ENCODE measurements at places on chromosomes 7 and 10.

DNA sequence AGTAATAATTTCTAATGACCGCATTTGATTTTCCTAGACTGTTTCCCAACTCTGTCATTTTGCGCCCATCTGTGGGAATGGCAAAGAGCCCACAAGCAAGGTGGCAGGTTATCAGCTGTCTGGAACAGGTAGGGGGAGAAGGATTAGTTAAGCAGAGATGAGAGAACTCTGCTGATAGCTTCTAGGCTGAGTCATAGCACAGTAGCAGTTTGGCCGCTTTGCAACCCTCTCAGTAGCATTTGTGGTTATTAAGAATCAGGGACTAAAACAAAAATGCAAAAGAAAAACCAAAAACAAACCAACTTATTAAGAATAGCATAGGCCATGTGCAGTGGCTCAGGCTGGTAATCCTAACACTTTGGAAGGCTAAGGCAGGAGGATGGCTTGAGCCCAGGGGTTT is 602.7 kb upstream of the SORCS1 start:
- DNase-seq = no peak

- DNase-seq = no peak
Observed at GRCh38 chr10:1532636-1533035, 204.7 kb downstream of the ADARB2 start.

- no peak for DNase-seq
Observed at GRCh38 chr10:5467634-5468255, 31.6 kb downstream of the CALML5 start.

- DNase-seq = no peak
Observed at GRCh38 chr7:74119831-74120230, 36.2 kb downstream of the LIMK1 start.

GRCh38 chr10:52895059-52895458 is 122.5 kb upstream of the MBL2 start:
- no peak for DNase-seq

- DNase-seq = no peak
Observed at GRCh38 chr10:69359148-69359547, 57.6 kb downstream of the TACR2 start.

- no peak for DNase-seq
Observed at GRCh38 chr10:43699516-43699915, 50.8 kb upstream of the ZNF32 start.

GRCh38 chr7:100137851-100138760 is 10.6 kb upstream of the LAMTOR4 start:
- DNase-seq = no peak

DNA sequence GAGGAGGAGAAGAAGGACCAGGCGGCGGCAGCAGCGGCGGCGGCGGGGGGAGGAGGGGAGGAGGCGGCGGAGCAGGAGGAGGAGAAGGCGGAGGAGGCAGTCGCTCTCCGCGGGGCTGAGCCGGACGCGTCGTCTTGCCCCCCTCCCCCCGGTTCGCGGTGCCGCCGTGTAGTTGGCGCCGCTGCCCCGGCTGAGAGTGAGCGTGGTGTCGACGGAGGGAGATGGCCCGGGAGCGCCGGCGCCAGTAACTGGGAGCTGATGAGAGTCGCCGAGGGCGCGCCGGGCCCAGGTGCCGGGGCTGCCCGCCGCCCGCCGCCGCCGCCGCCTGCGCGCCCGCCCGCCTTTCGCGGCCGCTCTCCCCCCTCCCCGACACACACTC is 257 bp downstream of the WAC start:
- DNase-seq = no peak

- DNase-seq = no peak
Observed at GRCh38 chr10:5443429-5443828, 31.1 kb downstream of the NET1 start.

DNA sequence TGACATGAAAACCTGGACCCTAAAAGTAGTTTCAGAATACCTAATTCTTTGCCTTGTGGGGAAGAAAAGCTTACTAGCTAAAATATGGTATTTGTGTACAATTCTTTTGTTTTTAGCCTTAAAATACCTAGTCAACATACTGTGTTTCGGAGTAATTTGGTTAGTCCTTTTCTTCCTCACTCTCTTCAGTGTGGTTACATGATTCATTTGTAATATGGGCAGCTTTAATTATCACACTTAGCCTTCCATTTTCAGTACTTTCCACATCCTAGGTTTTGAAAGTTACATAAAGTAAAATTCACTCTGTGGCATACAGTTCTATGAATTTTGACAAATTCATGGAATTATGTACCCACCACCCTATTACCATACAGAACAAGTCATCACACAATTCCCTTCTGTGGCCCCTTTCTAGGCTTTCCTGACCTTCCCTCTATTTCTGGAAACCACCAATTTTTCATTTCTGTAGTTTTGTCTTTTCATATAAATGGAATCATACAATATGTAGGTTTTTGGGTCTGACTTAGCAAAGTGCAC is 96.2 kb downstream of the EMX2 start:
- DNase-seq = no peak

- no peak for DNase-seq
Observed at GRCh38 chr7:73454424-73454823, 20.8 kb downstream of the FZD9 start.

DNA sequence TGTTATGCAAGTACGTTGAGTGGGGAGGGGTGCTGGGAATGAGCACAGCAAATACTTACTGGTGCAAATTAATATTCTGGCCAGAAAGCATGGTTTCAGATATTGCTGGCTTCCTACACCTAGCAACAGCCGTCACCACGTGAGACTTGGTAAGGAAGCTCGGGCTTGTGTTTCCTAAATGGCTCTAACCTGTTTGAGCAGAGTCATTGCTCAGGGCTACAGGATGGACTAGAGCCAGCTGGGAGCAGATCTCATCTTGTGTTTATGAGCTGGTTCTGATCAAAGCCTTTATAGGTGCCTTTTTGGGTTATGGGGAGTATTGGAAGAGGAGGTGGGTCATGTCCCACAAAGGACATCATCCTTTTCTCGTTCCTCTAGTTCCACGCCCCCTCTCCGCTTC is 200.3 kb downstream of the BUB3 start:
- DNase-seq = no peak

DNA sequence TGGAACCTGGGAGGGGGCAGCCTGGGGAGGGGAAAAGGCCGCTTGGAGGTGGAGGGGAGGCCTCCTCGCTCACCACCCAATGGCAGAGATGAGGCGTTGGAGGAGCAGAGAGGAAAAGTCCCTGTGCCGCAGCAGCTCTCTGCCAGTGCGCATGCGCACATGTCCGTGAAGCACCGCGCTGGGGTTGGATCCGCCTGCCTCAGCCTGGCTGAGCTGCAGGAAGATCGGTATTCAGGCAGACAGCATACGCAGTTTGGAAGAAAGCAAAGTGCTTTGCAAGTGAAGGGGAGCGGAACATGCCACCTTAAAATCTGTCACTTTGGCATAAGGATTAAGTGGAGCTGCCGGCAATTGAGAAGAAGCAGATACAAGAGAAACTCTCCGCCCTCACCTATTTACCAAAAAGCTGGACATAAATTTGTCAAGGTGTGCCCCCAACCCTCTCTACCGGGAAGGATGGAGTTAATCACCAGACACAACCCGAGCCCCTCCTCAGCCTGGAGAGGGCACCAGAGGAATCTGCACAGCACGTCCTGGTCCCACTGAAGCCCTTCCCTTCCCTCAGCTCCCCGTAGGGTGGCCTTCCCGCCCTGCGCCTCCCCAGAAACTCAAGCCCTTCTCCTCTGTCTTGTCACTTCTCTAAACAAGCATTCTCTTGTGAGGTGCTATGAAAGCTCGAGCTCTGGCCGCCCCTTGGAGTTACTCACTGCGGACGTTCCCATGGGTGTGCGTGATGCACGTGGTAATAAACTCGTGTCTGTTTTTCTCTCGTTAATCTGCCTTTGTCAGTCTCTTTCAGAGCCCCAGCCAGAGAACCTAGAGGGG is 32.2 kb upstream of the TMEM72 start:
- peak; percentile 93 for DNase-seq

DNA sequence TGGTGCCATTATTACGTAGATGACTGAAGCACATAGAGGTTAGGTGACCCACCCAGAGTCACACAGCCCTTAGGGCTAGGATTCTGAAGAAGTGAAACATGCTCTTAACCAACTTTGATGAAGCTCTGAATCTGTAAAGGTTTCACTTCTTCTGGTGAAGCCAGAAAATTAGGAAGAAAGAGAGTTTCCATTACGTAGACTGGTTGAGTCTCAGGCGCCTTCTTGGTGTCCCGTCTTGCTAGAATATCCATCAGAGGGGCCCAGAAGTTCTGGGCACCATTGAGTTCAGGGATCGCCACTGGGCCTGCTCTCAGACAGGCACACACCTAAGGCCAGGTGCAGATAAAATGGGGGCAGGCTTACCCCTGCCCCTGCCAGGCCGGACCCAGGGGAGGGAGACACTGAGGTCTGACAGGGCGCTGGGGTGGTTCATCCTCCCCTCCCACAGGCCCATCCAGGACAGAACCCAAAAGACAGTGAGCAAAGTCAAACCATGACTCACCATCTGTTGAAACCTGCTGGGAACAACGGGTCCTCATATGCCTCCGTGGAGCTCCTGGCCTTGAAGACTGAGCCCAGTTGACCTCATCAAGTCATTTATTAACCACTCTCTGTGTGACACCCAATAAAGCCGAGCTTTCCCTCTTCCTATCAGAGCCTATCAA is 33.2 kb downstream of the DRGX start:
- DNase-seq = no peak

- DNase-seq = no peak
Observed at GRCh38 chr10:3775696-3776551, 9.1 kb downstream of the KLF6 start.

DNA sequence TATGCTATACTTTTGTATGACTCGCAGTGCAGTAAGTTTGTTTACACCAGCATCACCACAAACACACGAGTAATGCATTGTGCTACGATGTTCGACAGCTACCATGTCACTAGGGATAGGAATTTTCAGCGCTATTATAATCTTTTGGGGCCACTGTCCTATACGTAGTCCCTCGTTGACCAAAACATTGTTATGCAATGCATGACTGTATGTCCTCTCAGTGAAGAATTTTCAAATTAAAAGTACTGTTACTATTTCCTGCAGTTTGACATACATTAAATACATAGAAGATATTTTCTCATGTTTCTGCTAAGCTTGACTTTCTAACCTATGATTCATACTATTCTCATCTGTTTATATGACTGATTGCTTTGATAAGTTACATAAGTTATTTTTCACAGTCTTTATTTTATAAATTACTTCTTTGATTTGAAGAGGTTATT is 203.6 kb downstream of the VTI1A start:
- DNase-seq = no peak

- no peak for DNase-seq
Observed at GRCh38 chr10:44973323-44974081, 5.1 kb downstream of the DEPP1 start.

GRCh38 chr10:100520811-100521210 is 1.1 kb upstream of the SEC31B start:
- no peak for DNase-seq

DNA sequence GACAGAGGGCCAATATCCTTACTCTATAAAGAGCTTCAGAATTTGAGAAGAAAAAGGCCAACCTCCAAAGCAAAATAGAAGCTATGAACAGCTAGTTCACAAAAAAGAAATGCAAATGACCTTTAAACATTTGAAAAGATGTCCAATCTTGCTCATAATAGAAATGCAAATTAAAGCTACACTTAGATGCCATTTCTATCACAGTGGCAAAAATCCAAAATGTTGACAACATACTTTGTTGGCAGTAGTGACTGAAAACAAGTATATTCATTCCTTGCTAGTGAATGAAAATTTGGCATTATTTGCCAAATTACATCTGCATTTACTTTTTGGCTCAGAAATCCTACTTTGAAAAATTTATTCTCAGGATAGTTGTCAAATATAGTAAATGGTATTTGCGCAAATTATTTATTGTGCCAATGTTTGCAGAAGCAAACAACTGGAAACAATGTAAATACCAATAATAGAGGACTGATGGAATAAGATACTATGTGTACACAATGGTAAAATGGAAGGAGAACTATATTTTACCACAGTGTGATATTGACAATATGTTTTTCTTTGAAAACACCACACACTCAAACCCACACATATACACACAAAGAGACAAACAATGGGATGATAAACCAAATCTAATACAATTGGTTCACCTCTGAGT is 9.4 kb downstream of the TMEM106B start:
- no peak for DNase-seq

DNA sequence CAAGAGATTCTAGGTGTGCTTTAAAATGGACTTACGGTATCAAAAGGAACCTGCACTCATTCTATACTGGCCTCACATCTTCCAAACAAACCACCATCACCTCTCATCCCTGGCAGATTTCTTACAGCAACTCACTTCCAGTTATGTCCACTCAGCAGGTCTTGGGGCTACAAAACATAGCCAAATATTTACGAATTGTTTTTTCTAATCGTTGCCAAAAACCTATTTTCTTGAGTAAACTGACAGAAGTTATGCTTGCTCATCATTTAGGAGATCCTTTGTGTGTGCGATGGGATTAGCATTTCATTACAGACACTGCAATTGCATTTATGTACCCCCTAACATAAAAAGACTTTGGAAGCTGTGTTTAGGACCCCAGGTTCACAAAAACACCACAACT is 2.7 kb downstream of the KCNMA1 start:
- DNase-seq = no peak

- no peak for DNase-seq
Observed at GRCh38 chr7:44391171-44391570, 65.8 kb upstream of the CAMK2B start.

GRCh38 chr7:51014811-51015210 is 232.1 kb upstream of the GRB10 start:
- DNase-seq = no peak

GRCh38 chr10:98425511-98426352 is 10.8 kb upstream of the PYROXD2 start:
- DNase-seq = no peak

- no peak for DNase-seq
Observed at GRCh38 chr7:124051681-124052377, 19.0 kb upstream of the TMEM229A start.

DNA sequence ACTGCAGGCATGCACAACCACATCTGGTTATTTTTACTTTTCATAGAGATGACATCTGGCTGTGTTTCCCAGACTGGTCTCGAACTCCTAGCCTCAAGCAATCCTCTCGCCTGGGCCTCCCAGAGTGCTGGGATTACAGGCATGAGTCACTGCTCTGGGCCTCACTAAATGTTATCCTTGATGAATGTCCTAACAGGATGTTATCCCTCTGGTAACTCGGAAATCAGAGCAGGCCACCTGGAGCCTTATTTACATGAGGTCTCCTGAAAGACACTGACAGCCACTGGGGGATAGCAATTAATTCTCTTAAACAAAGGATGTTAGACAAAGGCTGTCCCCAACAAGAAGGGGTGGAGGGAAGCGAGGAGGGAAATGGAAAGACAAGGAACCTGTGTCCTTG is 4.5 kb upstream of the ZNF438 start:
- no peak for DNase-seq

GRCh38 chr10:72258617-72259016 is 15.1 kb upstream of the DDIT4 start:
- no peak for DNase-seq

- no peak for DNase-seq
Observed at GRCh38 chr10:44853148-44853734, 57.9 kb upstream of the TMEM72 start.

- no peak for DNase-seq
Observed at GRCh38 chr10:63120554-63120953, 12.6 kb upstream of the NRBF2 start.

GRCh38 chr10:120514035-120514620 is 57.1 kb downstream of the PLPP4 start:
- peak; percentile 53 for DNase-seq

All from hindlimb muscle (tissue), 1 donor.